ENCODE measurements at places on chromosomes 1 and 21. TPM values are rescaled to one million over a fixed set of nuclear protein-coding genes. Genes with fewer than 3 reads are reported as not detected.

DNA sequence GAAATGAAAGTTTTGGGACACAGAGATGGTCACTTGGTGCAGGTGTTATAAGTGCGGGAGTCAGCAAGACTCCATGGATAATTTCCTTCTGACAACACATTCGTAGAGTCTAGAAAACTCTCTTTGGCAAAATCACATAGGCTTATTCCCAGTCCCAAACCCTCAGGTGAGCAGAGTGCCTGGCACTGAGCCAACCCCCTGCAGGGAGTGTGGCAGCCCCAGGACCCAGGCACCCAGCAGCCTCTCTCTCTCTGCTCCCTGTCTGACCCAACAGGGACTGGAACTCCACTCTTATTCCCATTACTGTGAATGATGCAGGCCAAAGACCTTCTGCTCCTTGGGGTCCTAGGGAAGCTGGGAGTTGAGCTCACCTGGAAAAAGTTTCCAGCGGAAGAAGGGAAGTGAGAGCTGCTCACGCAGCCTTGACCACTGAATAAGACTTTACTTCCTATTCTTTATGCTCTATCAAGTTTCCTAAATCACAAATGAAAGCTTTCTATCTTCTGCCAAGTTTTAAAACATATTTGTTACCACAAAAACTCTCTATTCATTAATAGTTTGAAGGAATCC, 132.6 kb upstream of the ETV3 start:
- DNase-seq, result no peak

DNA sequence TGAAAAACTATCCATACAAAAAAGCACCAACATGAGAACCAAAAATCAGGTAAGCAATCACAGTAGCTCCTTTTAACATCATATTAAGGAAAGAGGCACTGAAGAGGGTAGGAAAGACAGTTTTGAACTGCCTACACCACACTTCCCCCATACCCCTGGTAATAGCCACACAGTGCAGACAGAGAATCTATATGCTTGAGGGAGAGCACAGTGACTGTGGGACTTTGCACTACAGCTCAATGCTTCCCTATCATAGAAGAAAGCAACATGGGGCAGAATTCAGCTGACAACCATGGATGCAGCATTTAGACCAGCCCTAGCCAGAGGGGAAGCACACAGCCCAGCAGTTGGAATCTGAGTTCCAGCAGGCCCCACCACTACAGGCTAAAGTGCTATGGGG, 7.9 kb upstream of the TEX50 start:
- no peak for DNase-seq

GRCh38 chr1:77757603-77758002, 2.0 kb downstream of the USP33 start:
- no peak for DNase-seq

The SMCP gene
- not detected for total RNA-seq

GRCh38 chr1:235468970-235469369, 35.3 kb downstream of the B3GALNT2 start:
- no peak for DNase-seq

The TNNT2 gene
- 6.6 TPM for total RNA-seq

The SH3D21 gene
- 20.9 TPM for total RNA-seq

GRCh38 chr1:116819081-116819480, 64.9 kb downstream of the CD2 start:
- no peak for DNase-seq

- no peak for DNase-seq
Measured at GRCh38 chr21:44434568-44434925, 20.8 kb upstream of the LRRC3 start.

GRCh38 chr1:213980906-213981305, 6.9 kb upstream of the PROX1 start:
- no peak for DNase-seq

DNA sequence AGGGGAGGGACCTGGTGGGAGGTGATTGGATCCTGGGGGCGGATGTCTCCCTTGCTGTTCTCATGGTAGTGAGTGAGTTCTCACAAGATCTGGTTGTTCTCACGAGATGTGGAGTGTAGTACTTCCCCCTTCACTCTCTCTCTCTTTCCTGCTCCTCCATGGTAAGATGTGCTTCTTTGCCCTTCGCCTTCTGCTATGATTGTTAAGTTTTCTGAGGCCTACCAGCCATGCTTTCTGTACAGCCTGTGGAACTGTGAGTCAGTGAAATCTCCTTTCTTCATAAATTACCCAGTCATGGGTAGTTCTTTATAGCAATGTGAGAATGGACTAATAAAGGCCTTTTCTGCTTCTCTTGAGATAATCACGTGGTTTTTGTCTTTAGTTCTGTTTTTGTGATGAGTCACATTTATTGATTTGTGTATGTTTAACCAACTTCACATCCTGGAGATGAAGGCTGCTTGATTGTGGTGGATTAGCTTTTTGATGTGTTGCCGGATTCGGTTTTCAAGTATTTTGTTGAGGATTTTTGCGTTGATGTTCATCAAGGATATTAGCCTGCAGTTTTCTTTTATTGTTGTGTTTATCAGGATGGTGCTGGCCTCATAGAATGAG, 45.5 kb downstream of the RABGAP1L start:
- no peak for DNase-seq

DNA sequence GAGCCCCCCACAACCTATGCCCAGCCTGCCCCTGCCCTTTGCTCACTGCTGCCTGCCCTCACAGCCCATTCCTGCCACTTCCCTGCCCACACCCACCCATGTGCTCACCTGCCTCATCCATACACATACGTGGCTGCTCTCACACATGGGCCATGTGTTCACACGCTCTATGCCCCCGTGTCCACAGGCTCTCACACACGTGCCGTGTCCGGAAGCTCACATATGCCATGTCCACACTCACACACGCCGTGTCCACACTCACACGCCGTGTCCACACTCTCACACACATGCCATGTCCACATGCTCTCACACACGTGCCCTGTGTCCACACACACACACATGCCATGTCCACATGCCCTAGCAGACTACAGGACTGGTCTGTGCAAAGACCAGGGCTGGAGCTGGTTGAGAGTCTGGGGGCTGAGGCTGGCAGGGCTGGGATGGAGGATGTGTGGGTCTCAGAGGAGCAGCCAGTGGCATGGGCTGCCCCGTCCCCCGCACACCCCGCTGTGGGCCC, 583 bp upstream of the RNF223 start:
- no peak for DNase-seq

DNA sequence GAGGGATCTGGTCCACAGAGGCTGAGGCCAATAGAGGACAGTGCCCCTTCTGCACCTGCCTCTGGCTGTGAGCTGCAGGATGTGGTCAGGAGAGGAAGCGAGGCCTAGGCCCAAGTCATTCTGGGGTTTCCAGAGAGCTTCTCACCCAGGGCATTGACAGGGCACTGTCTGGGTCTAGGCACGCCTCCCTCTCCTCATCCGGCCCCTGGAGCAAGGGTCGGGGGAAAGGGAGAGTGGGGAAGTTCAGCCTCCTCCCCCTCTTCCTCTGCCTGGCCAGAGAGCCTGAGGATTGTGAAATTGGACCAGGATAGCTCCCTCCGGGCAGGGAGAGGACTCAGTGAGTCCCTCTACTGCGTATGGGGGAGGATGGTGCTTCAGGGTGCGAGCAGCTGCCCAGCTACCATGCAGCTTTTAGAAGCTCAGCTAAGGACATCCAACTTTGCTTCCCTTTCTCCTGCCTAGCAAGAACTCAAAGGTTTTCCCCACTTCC, 6.3 kb upstream of the INAVA start:
- no peak for DNase-seq

GRCh38 chr1:82260666-82261065, 459.9 kb downstream of the ADGRL2 start:
- DNase-seq, result no peak

- DNase-seq, result no peak
Measured at GRCh38 chr1:181139631-181140061, 51.1 kb downstream of the IER5 start.

- DNase-seq, result no peak
Measured at GRCh38 chr1:180674603-180675530, 43.0 kb downstream of the XPR1 start.

DNA sequence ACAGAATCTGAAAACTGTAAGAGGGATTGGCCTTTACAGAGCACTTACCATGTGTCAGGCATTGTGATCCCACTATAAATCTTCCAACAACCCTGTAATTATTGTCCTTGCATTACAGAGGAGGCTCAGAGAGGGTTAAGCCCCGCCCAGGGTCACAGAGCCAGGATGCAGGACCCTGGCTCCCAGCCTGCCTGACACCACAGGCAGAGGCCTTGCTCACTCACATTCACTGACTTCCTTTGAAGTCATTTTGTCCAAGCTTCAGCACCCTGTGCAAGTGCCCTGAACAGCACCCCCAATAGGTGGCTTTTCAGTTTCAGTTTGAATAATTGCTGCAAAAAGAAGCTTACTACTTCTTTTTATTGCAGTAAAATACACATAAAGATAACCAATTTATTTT, 256.8 kb upstream of the NFIA start:
- DNase-seq, result no peak

The IFNLR1 gene
- 14.7 TPM for total RNA-seq

- no peak for DNase-seq
Measured at GRCh38 chr1:109566982-109567381, 18.6 kb downstream of the GNAI3 start.

The GSTM5 gene
- 0.23 TPM for total RNA-seq

- DNase-seq, result peak; percentile 72
Measured at GRCh38 chr21:44732956-44733355, 21.6 kb upstream of the TSPEAR start.

GRCh38 chr21:45202344-45202743, 85.4 kb downstream of the POFUT2 start:
- no peak for DNase-seq

The VAMP4 gene
- 11.4 TPM for total RNA-seq

GRCh38 chr1:2556678-2557481, 709 bp downstream of the TNFRSF14 start:
- DNase-seq, result peak; percentile 88

DNA sequence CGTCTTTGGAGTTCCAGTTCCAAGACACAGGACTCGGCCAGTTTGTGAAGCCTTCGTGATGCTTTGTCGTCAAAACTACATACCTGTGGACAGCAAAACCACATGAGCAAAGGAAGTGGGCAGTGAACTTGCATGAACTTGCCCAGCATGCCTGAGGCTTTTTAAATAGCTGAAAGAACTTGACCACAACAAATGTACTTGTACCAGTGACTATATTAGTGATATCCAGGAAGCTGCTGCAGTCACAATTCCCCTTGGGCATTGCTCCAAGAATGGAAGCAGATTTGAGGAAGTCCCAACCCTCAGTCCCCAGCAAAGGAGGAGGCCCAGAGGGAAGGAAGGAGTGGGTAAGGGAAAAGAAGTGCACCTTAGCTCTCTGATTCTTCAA, 2.6 kb downstream of the FUCA1 start:
- peak; percentile 38 for DNase-seq

DNA sequence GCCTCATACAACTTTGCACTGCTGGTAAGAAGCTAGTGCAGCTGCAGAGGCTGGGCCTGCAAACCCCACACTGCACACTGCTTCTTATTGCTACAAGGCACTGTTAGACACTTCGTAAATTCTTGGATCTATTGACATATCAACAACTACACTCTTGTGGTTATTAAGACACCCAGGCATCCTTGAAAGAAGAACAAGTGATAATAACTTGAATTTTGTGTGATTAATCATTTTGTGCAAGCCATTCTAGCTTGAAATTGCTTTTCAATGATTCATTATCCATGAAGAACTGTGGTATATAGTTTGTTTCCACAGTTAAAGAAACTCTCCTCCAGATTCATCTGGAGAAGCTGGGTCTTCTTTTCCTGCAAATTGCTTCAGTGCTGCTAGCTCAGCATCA, 33.7 kb upstream of the IFI44L start:
- DNase-seq, result no peak

The LCE3E gene
- 28.0 TPM for total RNA-seq

The ADAMTS5 gene
- total RNA-seq, result 9.3 TPM

The SUCO gene
- 32.8 TPM for total RNA-seq

The SV2A gene
- 1.1 TPM for total RNA-seq

DNA sequence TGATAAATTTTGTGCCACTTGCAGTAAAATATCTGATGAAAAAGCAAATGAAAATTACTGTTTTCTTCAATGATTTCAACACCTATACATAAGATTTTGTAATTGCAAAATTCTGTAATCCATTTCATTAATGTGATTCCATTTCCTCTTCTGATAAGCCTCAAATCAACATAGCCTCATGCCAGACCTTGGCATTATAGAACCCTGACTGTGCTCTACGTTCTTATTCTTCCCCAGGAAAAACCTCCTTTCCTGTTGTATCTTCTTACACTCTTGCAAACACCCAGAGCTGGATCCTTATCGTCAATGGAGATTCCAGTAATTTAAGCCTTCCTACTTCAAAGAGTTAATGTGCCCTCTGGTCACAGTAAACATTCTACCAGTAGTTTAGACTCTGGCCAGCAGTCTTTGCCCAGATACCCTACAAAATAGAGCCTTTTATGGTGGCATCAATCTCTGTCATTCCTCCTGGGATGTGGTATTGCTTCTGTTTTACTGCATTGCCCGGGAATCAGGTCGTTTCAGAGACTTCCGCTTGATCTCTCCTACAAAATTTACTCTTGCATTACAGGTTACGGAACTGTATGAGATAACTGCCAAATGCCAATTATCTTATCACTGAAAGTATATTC, 48.5 kb upstream of the CHRM3 start:
- DNase-seq, result no peak

DNA sequence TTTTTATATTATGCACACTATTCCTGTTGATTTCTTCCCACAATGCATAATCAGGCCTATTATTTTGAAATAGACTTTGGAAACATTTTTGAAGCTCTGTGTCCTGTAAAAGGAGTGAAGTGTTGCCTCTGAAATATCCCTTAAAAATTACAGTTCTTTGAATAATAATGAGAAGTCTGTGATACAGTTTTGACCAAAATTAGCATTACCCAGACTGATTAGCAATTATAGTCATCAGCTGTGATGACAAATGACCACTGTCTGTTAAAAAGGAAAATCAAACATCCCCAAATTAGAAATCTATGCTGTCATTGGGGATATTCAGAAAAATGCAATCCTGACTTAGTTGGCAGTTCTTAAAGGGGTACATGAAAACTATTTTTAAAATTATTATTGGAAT, 63.7 kb downstream of the PTGS2 start:
- DNase-seq, result no peak

GRCh38 chr1:168468042-168468809, 75.6 kb downstream of the XCL2 start:
- DNase-seq, result no peak

The CFAP141 gene
- total RNA-seq, result not detected

The LCE1A gene
- total RNA-seq, result 936 TPM

The FCMR gene
- 1.3 TPM for total RNA-seq

GRCh38 chr1:220890602-220891001, 11.4 kb downstream of the HLX start:
- DNase-seq, result no peak

- DNase-seq, result no peak
Measured at GRCh38 chr21:26709090-26709489, 136.0 kb upstream of the CYYR1 start.

- DNase-seq, result no peak
Measured at GRCh38 chr1:201749059-201749690, 79.8 kb upstream of the IPO9 start.

The OR2L2 gene
- not detected for total RNA-seq

The ARHGAP30 gene
- 11.2 TPM for total RNA-seq

The CFHR4 gene
- total RNA-seq, result not detected

DNA sequence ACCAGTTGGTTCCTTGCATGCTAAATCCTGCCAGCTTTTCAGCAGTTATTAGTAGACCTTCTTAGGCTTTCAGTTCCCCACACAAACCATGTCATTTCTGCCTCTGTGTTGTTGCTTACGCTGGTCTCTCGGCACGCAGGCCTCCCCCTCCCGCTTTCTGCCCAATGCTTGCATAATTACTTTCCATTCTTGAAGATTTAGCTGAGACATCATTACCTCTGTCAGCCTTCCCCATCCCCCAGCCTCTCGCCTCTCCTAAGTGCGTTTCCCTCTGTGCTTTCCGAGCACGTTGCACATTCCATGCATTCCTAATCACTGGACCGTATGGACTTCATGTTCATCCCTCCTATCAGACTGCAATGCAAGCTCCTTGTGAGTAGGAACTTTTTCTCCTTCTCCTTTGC, 26.8 kb downstream of the TSHB start:
- DNase-seq, result no peak
